T follicular helper cell (primary cell): ENCODE measurements at places on chromosomes 6 and 20.

GRCh38 chr20:49906101-49906604, 9.2 kb downstream of the SPATA2 start:
- no peak for DNase-seq

- DNase-seq, result no peak
Measured at GRCh38 chr6:11740875-11741274, 37.7 kb downstream of the ADTRP start.

- no peak for DNase-seq
Measured at GRCh38 chr6:53758496-53758895, 36.3 kb upstream of the LRRC1 start.

GRCh38 chr6:6452002-6452401, 131.5 kb upstream of the F13A1 start:
- DNase-seq, result no peak

DNA sequence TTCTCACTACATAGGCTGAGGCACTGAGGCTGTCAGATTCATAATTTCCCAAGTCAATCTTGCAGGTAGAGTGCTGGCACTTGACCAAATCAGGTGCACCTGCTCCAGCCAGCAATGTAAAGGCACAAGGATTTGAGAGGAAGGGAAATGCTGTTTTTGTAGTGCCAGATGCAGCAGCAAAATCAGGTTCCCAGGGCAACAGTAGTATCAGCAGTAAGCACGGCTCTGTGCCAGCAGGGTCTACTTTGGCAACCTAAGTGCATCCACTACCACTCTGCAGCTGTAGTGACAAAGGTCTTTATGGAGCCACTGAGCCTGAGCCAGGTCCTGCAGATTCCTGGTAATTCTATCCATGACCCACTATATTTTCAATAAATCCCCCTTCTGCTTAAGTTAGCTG, 329.5 kb downstream of the TPBG start:
- no peak for DNase-seq

- DNase-seq, result no peak
Measured at GRCh38 chr20:64266988-64267387, 11.4 kb downstream of the PCMTD2 start.

DNA sequence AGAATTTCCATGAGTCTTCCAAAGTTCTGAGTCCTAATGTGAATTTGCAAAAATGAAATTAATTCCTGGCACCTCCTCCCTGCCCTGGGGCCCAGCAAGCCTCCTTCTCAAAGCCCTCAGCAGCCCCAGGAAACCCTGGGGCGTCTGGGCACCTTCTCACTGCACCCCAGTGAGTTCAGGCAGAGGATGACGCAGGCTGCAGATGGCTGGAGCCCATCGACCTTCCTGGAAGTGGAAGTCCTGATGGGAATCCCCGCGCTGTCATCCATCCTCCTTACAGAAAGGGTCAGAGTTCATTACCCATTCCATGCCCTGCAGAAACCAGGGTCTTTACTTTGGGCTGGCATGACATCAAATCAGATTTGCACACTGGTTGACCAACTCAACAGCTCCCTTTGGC, 31.6 kb downstream of the DLL1 start:
- DNase-seq, result no peak

GRCh38 chr6:170271771-170272314, 19.0 kb downstream of the DLL1 start:
- peak; percentile 66 for DNase-seq

GRCh38 chr6:159984268-159984786, 15.4 kb downstream of the IGF2R start:
- no peak for DNase-seq

DNA sequence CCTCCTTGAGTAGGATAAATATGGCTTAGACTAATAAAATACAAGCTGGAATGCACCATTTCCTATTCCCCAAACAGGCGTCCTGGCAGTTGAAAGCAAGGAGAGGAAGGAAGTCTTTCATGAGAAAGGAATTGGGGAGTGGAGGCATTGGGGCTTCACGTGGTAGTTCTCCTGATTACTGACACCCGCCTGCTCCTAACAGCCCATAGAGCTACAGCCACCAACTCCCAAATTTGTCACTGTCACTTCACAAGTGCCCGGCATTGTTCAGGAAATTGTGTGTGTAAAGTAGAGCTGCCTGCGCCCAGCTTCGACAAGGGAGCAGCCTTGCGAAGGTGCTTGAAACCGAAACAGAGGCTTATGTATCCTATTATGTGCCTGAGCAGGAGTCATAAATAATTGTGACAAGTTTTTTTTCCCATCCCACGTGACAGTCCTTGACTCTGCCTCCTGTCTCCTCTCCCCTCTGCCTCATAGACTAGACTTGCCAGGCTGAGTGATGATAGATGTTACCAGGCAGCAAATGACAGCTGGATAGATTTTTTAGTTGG, 301.7 kb upstream of the ZFP64 start:
- DNase-seq, result no peak

DNA sequence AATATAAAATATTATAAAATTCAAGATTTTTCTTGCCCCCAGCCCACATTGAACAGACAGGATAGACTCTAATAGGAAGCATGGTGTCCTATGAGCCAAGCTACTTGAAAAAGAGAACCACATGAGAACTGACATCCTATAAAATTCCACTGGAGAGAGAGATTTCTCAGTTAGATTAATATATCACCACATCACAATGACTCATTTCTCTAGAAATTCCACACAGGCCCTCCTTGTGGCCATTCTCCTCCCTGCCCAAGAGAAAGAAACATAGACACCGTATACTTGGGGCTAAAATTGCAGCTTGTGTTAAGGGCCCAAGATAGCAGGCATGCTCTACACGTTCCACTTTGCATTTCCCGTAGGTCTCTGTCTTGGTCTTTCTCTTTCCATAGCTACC, 481.4 kb downstream of the PTPRT start:
- no peak for DNase-seq

- DNase-seq, result no peak
Measured at GRCh38 chr20:58892932-58893224, 40.4 kb downstream of the GNAS start.

- no peak for DNase-seq
Measured at GRCh38 chr20:47664744-47665143, 120.5 kb downstream of the SULF2 start.

GRCh38 chr6:27867945-27868300, 44.3 kb downstream of the OR2B2 start:
- no peak for DNase-seq

GRCh38 chr6:30207619-30208295, 5.4 kb downstream of the TRIM26 start:
- no peak for DNase-seq

DNA sequence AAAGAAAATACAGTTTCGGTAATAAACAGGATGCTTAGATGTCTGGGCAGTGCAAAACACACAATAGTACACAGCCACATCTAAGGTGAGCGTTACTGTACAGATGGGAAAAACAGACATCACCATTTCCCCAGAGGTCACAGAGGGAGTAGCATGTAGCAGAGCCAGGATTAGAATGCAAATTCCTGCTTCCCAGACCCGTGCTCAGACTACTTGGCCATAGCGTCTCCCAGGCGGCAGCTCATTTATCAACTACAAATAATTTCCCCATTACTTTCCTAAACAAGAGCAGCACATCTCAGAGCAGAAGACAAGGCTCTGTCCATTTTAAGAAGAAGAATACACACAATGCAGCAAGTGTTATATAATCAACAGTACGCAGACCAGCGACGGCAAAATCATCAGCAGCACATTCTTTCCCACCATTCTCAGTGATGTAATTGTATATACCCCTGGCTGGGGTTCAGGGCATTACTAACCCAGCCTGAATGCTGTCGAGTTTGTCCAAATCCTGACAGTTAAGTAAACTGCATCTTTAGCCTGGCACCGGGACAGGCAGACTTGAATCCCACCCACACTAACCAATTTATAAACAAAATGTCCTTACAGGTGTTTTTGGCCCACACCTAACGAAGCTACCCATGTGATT, 61.9 kb downstream of the CNKSR3 start:
- no peak for DNase-seq

GRCh38 chr20:13220194-13220903, 725 bp upstream of the ISM1 start:
- DNase-seq, result no peak

GRCh38 chr6:149433881-149434280, 33.8 kb downstream of the SUMO4 start:
- DNase-seq, result no peak
